Activated CD8-positive, alpha-beta T cell treated with anti-CD3 and anti-CD28 coated beads for 36 hours (primary cell): ENCODE measurements at places on chromosomes 13 and 19.

GRCh38 chr19:37594982-37595382, 306 bp downstream of the ZNF540 start:
- H3K27me3 ChIP-seq, result no peaks in the 10 kb centered on the region
- peak overlapping the region; percentile 99 for H3K27ac ChIP-seq
- peak; percentile 77 for DNase-seq
- H3K4me1 ChIP-seq, result peaks cover 27% of the 10 kb centered on the region
- H3K36me3 ChIP-seq, result peaks cover 40% of the 10 kb centered on the region
- H3K4me3 ChIP-seq, result peak overlapping the region; percentile 95

DNA sequence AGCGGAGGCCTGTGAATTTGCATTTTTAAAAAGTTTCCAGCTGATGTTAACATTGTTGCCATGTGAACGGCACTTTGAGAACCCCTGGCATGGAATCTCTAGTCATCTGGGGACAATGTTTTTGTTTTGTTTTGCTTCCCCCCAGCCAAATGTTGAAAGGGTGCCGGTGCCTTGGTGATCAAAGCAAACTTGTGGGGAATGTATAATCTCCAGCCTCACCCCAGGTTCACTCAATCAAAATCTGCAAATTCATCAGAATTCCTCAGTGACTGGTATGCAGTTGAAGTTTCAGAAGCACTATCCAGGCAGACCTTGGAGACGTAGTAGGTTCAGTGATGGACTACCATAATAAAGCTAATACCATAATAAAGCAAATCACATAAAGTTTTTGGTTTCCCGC, 428.7 kb downstream of the MYO16 start:
- no peaks in the 10 kb centered on the region for H3K4me1 ChIP-seq
- no peak overlapping the region for H3K27ac ChIP-seq
- peaks cover 3% of the 10 kb centered on the region for H3K27me3 ChIP-seq
- DNase-seq, result no peak

DNA sequence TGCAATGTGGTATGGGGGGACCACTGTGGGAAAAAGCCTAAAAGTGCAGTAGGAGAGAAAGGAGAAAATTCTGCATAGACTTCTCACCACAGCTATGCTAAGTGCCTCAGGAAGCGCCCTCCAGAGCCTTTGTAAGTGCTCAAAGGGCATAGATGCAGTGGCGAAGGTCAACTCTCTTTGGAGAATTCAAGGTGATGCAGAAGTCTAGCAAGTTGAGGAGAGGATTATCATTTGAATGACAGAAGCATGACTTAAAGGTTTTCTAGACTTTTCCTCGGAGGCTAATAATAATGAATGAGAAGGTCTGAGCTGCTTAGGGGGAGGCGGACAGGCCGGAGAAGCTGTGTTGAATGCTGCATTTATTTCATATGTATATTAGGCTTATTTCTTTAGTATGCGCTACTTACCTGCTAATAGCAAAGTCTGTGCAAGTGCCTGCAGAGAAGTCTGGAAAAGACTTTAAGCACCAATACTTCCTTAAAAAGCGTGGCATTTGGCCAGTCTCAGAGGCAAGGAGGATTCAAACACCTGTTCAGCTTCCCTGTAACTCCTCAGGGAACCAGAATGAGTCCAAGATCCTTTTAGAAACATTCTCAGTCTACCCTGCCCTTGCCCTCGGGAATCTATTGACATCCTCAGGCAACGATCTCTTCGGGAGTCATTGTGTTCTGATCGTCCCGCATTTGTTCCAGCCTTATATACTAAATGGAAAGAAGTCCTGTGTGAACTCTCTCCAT, 56.2 kb downstream of the FLT1 start:
- no peak overlapping the region for H3K4me3 ChIP-seq
- no peaks in the 10 kb centered on the region for H3K4me1 ChIP-seq
- H3K27ac ChIP-seq, result no peak overlapping the region
- no peaks in the 10 kb centered on the region for H3K27me3 ChIP-seq
- no peaks in the 10 kb centered on the region for H3K36me3 ChIP-seq

DNA sequence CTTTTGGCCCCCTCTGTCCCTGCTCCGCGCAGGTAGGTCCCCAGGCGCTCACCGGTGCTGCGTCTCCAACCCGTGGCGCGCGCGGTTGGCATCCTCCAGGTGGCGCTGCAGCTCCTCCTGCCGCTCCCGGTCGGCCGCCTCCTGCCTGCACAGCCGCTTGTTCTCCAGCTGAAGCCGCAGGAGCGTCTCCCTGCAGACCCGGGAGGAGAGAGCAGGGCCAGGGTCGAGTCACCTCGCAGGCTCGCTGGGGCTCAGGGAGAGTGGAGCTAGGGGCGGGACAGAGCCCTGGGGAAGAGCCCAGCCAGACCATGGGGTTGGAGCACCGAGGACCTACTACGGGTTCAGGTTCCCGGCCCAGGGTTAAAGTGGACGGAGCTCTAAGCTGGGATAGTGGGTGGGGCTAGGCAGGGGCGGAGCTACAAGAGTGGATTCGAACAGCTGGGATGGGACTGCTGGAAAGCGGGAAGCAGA, 9.3 kb downstream of the HOOK2 start:
- peaks cover 2% of the 10 kb centered on the region for H3K36me3 ChIP-seq
- H3K4me1 ChIP-seq, result peaks cover 3% of the 10 kb centered on the region
- H3K4me3 ChIP-seq, result no peak overlapping the region
- no peaks in the 10 kb centered on the region for H3K27me3 ChIP-seq

GRCh38 chr13:81184556-81185265, 843.8 kb upstream of the SPRY2 start:
- H3K4me1 ChIP-seq, result no peaks in the 10 kb centered on the region
- no peaks in the 10 kb centered on the region for H3K27me3 ChIP-seq
- no peak for DNase-seq
- no peak overlapping the region for H3K27ac ChIP-seq

DNA sequence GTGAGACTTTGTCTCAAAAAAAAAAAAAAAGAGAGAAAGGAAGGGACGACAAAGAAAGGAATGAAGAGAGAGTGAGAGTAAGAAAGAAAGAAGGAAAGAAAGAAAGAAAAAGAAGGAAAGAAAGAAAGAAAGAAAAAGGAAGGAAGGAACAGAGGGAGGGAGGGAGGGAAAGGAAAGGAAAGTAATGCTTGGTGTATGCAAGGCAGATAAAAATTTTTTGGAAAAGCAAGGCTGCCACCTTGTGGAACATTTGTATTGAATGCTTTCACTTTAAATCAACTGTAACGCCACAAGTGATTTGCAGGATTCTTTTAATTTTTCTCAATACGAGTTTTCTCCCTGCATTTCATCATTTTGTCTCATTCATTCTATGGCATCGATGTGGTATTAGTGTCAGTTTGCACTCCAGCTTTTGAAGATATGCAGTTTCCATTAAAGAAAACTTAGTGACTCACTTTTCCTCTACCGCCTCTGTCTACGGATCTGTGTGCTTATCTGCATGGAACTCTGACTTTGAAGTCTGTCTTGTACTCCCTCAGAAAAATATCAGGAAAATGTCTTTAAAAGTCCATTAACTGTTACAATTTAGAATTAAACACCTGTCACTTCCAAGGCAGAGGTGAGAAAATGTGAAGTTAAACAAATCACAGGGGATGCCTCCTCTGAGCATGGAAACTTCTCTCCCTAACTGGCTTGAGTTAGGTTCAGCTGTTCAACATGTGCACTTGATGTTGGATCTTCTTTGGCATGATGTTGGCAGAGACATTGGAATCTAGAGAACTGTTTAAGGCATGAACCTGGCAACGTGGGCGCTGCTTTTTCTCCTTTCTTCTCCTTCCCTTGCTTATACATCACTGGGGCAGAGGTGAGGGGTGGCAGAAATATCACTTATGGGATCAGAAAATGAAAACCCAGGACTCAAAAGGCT, 20.0 kb upstream of the ZDHHC20 start:
- H3K4me3 ChIP-seq, result peak overlapping the region; percentile 7
- no peak overlapping the region for H3K27ac ChIP-seq
- DNase-seq, result peak; percentile 63

GRCh38 chr13:59211606-59212005, 952.1 kb downstream of the DIAPH3 start:
- H3K27ac ChIP-seq, result no peak overlapping the region
- no peaks in the 10 kb centered on the region for H3K4me1 ChIP-seq
- no peaks in the 10 kb centered on the region for H3K27me3 ChIP-seq
- DNase-seq, result no peak

- H3K36me3 ChIP-seq, result peaks cover 22% of the 10 kb centered on the region
- H3K4me1 ChIP-seq, result peaks cover 78% of the 10 kb centered on the region
- no peak overlapping the region for H3K4me3 ChIP-seq
- no peaks in the 10 kb centered on the region for H3K27me3 ChIP-seq
- peak; percentile 9 for DNase-seq
Observed at GRCh38 chr13:114122591-114123211, 9.7 kb downstream of the RASA3 start.

- peak overlapping the region; percentile 97 for H3K27ac ChIP-seq
- peaks cover 17% of the 10 kb centered on the region for H3K4me1 ChIP-seq
- no peaks in the 10 kb centered on the region for H3K27me3 ChIP-seq
- DNase-seq, result no peak
Observed at GRCh38 chr19:6392221-6393073, 517 bp downstream of the GTF2F1 start.

DNA sequence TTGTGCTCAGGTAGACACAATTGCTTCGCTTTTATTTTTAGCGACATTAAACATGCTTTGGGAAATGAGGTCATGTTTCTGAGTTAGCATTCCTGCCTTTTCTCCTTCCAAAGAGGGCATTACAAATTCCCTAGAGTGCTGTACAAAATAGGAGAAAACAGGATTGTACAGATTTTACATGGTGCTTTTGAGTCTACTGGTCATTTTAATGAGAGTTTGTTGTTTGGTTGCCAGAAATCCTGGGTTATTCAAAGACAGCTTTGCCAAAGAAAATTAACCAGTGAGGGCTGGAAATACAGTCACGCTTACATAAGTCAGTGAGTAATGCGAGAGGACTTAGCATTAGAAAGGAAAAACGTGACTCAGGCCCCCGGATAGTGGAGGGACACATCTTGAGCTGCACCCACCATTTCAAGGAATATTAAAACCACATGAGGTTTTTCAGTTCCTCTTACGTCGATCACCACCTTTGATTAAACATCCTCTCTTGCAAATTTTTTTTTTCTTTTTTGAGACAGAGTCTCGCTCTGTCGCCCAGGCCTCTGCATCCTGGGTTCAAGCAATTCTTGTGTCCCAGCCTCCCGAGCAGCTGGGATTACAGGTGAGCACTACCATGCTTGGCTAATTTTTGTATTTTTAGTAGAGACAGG, 55.4 kb downstream of the SACS start:
- H3K27me3 ChIP-seq, result peaks cover 2% of the 10 kb centered on the region
- H3K36me3 ChIP-seq, result peaks cover 7% of the 10 kb centered on the region
- no peak overlapping the region for H3K4me3 ChIP-seq
